ENCODE measurements at places on chromosomes 3 and 15.

- DNase-seq = no peak
Measured at GRCh38 chr3:172846706-172847105, 96.2 kb downstream of the ECT2 start.

DNA sequence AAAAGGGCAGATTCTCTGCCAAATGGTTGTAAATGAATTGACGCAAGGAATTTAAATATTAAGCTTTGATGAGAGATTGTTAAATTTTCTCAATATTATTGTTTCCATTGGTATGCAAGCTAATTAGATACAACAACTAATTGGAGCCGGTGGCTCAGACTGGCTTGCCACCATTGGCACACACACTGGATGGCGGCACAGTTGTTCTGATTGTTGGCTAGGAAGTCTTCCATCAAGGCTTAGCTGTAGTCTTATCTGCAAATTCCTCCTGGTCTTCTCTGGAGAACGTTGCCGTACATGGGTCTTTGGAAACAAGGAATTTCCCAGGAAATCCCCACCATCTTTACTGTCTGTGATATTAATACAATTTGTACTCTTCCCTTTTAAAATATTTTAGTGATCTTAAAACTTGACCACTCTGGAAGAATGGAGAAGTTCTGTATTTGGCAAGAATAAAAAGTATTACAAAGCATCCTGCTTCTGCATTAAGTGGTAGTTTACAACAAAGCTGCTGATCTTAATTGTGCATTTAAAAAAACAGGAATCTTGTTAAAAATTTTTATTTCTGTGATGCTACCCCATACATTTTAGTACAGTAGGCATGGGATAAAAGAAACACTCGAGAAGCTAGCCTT is 126.5 kb downstream of the UBE2E2 start:
- no peak for DNase-seq

GRCh38 chr3:155218462-155218861 is 75.0 kb downstream of the STRIT1 start:
- no peak for DNase-seq

DNA sequence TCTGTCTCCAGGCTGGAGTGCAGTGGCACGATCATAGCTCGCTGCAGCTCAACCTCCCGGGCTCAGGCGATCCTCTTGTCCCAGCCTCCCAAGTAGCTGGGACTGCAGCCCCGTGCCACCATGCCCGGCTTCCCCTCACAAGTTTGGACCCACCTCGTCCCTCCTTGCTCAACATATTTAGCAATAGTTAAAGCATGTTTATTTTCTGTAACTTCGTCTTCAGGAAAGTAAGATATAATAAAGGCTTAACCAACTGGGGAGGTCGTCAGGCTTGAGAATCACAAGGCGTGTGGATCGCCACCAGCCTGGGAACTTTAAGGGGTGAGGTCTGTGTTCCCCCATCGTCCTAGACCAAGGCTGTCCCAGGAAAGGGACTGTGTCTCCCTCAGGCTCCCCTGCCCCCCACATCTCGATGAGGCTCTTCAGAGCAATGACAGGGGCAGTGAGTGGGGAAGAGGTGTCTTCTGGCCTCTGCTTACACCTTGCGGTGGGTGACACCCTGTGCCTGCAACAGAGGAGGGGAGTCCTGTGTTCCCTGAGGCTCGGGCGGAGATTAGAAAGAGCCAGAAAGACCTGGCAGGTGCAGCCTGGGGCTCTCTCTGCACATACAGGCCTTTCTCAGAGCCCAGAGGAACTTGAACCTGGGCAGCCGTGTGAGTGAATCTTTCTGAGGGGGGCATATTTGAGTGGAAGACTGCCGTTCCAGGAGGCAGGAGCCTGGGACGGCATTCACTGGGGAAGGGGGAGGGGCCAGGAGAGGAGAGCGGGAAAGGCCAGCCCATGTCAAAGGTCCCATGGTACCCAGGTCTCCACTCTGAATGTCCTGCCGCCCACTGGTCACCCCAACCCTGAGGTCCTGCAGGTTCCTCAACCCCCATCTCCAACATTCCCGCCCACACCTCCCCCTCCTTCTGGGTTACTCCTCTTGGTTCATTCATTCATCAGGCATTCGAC is 152.3 kb downstream of the SMAD6 start:
- DNase-seq = no peak

DNA sequence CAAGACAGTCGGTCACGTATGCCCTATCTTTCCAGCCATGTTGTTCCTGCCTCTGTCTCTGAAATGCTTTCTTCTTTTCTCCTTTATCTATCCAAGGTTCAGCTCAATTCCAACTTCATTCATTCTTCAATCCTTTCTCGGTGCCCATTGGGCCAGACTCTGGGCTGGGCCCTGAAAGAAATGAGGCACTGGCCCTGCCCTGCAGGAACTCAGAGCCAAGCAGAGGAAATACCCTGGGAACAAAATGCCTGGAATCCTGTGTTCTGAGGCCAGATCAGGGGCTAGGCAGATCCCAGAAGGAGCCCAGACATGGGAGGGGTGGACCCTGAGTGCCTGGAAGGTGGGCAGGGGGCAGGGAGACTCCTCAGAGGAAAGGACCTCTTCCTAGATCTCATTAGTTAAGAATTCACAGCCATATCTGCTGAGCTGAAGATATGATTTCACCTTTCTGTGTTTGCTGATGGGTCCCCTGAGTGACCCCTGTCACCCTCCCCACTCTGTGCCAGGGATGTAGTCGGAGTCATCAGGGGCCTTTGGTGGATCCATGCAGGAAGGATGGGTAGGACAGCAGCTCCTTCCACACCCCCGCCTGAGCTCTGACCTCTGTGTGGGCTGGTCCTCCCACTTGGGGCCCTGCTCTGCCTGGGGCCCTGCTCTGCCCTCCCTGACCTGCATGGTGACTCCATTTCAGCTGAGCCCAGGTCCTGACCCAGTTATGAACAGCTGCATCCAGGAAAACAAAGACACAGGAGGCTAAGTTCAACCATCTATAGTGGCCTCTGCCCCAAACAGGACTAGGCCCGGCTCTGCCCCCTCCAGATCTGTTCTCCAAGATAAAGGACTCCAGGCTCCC is 5.3 kb upstream of the DAPK2 start:
- DNase-seq = no peak
